ENCODE measurements at places on chromosomes 16 and 17.
A peak's percentile ranks its signal among the peaks of the same experiment; 100 is the strongest.

DNA sequence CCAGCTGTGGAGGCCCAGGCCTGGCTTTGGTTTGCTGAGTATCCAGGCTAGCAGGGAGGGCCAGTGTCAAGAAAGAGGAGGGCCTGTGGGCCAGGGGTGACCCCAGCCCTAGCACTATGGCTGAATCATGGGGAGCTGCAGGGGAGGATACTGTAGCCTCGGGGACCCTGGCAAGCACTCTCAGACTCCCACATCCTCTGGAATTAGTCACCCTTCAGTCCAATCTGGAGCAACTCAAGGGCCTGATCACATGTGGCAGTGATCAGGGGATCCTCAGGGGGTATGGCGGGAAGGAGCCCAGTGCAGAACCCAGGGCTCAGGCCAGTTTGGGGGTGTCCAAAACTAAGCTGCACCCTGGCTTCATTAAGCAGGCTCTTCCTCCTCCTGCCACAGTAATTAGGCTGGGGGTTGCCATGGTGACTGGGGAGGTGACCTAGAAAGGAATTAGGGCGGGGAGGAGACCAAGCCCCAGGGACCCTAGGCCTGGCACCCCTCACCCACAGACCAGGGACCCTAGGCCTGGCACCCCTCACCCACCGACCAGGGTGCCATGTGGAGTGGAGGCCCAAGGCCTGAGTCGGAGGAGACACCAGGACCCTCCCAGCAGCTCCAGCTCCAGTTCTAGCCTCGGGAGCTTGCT, 5.8 kb downstream of the NLGN2 start:
- DNase-seq: no peak

GRCh38 chr17:54967621-54968261, 713 bp downstream of the COX11 start:
- DNase-seq: peak; percentile 50

GRCh38 chr16:15513156-15513555, 78.8 kb downstream of the BMERB1 start:
- no peak for DNase-seq

DNA sequence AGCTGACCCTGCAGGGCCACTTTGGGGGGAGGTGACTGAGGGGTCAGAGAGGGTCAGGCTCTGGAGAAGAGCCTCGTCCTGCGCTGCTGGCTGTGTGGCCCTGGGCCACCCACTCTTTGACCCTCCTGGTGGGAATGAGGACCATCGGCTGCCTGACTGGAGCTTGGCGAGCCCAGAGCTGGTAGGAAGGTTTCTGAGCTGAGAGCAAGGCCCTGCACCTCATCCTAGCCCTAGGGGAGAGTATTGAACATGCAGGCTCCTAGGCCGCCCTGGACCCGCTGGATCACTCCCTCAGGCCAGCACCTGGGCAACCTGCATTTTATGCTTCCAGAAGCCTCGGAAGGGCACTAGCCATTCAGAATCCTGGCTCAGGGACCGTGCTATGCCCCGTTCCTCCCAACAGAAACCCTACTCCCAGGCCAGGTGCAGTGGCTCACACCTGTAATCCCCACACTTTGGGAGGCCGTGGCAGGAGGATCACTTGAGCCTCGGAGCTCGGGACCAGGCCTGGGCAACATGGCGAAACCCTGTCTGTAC, 14.5 kb downstream of the MAP2K3 start:
- DNase-seq: no peak

GRCh38 chr17:60381958-60382357, 10.0 kb downstream of the USP32 start:
- no peak for DNase-seq

- DNase-seq: no peak
These were observed 323.4 kb upstream of the KIF2B start for GRCh38 chr17:53499277-53499676.

GRCh38 chr16:68235108-68235886, 630 bp downstream of the ESRP2 start:
- DNase-seq: peak; percentile 10

- DNase-seq: no peak
These were observed 227.3 kb downstream of the COPRS start for GRCh38 chr17:31631766-31632165.

GRCh38 chr17:10716218-10716617, 13.6 kb downstream of the TMEM220 start:
- DNase-seq: no peak

GRCh38 chr16:67803894-67804293, 2.5 kb downstream of the RANBP10 start:
- DNase-seq: no peak

GRCh38 chr16:84270071-84270470, 24.6 kb upstream of the WFDC1 start:
- DNase-seq: no peak

GRCh38 chr16:54211203-54211602, 75.4 kb downstream of the IRX3 start:
- DNase-seq: no peak

GRCh38 chr17:3032258-3033247, 30.9 kb downstream of the OR1D5 start:
- no peak for DNase-seq

DNA sequence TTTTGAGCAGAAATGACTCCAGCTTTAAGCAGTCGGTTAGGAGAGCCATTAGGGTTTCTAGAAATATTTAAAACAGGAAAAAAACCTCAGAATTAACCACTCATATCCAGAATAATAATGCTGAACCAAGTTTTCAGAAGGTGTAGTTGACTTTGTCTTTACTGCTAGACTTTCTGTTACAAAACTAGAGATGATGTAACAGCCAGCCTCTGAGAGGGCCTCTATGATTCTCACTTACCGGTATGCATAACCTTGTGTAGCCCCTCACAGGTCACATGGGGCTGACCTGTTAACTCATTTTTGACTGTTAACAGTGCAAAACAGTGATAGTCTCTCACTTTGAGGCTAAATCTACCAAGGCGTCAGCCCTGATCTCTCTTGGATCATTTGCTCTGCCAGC, 74.3 kb downstream of the TEX14 start:
- no peak for DNase-seq

DNA sequence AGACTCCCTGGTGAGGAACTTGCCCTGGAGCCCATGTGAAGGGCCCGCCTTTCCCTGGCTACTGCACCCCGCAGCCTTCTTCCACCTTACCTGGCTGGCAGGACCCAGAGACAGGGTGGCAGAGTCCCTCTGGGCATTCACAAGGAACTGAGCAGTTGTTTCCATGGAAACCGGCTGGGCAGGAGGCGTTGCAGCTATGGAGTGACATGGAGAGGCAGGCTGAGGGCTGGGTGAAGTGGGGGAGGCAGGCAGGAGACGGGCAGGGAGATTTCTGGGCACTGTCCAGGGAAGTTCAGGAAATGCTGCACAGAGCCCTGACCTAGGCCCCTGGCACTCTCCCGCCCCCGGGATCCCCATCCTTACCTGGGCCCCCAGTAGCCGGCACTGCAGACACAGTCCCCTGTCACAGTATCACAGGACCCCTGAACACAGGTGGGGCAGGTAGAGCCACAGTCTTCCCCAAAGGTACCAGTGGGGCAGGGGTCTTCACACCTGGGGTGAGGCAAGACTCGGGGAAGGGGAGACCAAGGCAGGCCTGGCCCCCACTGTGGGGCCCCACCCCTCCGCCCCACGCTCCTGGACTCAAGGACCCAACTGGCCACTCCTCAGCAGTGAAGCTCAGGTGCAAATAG, 5.9 kb downstream of the SCARF1 start:
- no peak for DNase-seq

GRCh38 chr17:19676896-19677295, 28.3 kb downstream of the ALDH3A2 start:
- no peak for DNase-seq

All from central memory CD4-positive, alpha-beta T cell (primary cell).